ENCODE measurements at places on chromosomes 7 and 10.
A peak's percentile ranks its signal among the peaks of the same experiment; 100 is the strongest.

DNA sequence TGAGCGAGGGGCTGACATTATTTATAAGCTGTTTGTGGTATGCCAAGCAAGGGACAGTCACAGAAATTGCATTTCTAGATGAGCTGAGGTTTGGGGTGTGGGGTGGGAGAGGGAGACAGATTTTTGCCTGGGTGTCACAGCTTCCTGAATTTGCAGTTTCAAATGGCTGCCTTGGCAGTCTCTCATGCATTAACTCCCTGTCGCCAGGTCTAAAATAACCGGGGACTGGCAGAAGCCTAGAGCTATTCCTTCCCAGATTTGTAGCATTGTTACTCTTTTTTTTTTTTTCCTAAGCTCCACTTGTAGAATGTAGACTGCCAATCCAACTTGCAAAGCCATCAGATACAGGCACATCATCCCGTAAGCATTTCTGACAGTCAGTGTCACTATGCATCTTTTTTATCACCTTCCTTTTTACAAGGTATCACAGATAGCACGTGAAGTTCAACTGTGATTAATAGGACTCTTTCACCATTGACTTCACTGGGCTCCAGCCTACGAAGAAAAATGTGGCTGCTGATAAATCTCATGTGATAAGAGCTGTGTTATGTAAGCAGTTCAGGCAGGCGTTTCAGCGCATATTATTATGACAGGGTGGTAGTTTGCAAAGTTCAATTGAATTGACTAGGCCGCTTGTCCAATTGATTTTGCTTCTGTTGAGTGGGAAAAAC lies 130.7 kb upstream of the CELF2 start:
- DNase-seq: no peak

DNA sequence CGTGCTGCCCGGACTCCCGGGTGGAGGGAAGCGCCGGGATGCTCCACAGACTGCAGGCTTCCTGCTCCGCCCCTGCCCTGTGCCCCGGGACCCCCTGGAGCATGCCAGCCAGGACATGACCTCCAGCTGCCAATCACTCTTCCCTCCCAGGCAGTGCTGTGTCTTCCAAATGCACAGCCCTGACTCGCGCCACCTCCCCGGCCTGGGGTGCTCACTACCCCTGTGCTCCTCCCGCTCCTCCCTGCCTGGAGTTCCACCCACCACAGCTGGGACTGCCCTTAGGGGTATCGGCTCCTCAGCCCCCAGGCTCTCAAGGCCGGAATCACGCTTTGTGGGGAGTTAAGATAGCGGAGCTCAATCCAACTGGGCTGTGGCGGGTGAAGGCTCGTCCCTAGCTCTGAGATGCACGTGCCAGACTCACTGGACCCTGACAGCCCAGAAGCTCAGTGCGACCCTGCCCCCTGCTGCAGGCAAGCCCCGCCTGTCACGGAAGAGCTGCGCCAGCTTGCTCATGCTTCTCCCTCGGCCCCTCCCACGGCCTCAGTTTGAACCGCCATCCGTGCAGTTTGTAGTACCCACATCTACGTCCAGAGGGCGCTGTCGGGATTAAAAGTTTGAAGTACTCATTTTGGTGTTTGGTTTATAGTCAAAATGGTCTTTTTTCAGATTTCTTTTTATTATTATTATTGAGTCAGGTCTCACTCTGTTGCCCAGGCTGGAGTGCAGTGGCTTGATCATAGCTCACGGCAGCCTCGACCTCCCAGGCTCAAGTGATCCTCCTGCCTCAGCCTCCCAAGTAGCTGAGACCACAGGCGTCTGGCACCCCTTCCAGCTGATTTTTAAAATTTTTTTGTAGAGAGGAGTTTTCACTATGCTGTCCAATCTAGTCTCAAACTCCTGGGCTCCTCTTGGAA lies 142.5 kb upstream of the TCERG1L start:
- no peak for DNase-seq

GRCh38 chr7:30697719-30698460 lies 15.6 kb upstream of the CRHR2 start:
- DNase-seq: no peak

DNA sequence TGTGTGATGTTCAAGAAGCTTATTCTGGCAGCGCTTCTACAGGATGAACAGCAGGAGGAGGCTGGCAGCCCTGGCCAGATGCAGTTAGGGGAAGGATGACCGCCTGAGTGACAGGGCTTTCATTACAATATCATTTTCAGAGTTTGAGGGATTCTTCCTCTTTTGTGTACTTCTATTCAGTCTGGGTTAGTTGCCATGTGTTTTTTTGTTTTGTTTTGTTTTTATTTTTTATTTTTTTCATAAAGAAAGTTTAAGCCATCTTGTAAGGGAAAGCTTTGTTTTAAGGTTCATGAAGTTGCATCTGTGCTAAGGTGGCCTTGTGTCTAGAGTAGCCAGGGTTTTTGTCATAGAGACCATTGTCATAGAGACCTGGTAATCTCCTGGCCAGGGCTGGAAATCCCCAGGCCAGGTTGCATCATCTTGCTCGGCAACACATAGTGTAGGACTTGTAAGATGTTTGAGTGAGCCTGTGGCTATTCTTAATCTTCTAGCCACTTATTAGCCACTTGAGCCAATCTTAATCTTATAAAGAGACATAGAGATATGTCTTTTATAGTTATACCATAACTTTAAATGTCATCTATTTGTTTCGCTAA lies 230.5 kb upstream of the TMEM229A start:
- no peak for DNase-seq

DNA sequence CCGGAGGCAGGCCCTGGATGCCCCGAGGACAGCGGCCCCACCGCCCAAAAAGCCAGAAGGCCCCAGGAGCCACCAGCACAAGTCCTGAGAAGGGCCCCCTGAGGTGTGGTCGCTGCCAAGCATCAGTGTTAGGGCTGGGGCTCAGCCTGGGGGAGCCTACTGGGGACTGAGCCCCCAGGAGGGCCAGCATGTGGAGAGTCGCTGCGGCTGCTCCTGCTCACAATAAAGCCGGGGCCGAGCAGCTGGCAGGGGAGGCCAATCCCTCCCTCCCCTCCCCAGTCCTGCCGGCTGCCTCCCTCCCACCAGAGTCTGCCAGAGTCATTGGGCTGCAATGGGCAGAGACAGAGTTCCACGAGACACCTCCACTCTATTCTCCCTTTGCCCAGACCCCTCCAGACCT lies 3.1 kb upstream of the ASIC3 start:
- no peak for DNase-seq

GRCh38 chr10:3468919-3469638 lies 296.5 kb upstream of the PITRM1 start:
- no peak for DNase-seq

DNA sequence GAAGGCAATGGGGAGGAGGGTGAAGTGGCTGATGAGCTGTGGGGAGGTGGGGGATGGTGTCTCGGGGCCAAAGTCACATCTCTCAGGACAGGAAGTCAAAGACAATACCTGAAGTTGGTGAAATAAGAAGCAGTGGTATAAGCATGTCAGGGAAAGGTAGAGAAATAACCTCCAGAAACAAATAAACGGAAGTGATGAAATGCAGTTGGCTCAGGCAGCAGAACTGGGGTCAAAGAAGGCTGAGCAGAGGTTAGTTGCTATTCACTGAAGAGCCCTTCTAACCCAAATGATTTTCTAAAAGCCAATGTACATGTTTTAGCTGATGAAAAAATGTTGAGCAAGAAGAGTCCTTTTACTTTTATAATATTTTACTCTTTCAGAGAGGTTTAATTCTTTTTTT lies 78.6 kb upstream of the ADRB1 start:
- no peak for DNase-seq

DNA sequence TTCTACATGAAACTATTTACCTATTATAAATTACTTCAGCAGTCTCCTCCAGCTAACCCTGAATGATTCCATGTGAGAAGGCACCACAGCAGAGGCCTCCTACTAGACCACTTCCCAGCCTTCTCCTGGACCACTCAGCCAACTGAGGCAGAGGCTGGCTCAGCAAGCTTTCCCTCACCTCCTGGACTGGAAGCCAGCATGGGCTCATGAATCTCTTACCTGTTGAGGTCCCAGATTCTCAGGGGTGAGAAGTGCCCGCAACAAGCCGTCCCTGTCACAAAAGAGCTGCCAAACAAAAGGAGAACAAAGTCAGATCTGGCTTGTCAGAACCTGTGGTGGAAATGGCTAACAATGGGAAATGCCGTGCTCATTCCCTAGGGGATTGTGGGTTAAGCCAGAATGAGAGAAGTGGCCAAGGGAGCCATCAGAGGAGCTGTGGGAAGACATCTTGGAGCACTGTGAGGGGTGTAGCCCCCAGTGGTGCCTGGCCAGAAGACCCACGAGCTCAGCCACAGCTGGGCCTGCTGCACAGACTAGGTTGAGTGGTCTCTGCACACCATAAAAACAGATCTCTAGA lies 36.5 kb downstream of the DPCD start:
- DNase-seq: no peak

DNA sequence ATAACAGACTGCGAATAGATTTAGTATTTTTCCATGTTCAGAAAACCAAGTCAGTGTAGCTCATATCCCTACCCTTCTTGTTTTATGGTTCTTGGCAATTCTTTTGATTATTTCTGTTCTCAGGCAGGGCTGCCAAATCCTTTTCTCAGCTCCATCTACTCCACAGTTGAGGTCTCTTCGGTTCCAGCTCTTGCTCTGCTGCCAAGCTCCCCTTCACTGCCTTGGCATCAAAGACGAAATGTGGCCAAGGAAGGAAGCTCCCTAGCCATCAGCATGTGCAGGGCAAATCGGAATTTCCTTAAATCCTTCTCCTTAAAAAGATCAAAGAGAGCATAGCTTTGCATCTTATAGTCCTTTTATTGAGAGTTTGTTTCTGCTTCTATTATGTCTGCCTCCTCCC lies 116.4 kb upstream of the NOBOX start:
- no peak for DNase-seq

- DNase-seq: no peak
Measured at GRCh38 chr10:132443983-132444876, 47.2 kb downstream of the PWWP2B start.

DNA sequence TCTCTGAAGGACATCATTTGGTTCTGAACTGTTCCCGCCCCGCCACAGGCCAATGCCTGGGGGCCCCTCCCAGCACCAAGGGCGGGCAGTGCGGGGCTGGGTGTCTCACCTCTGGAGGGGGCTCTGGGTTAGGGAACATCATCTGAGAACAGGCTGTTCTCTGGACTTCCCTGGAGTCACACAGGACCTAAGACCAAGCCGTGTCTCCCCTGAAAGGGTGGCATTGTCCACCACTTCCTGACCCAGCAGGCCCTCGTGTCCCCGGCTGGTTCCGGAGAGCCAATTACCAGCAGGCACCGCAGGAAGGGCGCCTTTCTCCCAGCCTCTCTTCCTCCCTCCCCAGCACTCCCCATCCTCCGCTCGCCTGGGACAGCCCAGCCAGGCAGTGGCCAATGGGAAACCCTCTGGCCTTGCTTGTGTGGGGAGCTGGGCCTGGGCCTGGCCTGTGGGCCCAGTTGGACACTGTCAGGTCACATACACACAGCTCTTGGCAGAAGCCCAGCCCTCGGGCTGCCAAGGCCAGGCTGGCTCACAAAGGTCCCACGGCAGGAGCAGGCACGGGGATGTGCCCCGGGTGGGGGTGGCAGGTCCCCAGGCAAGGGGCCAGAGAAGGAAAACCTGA lies 119.5 kb downstream of the SPDYE5 start:
- DNase-seq: no peak

DNA sequence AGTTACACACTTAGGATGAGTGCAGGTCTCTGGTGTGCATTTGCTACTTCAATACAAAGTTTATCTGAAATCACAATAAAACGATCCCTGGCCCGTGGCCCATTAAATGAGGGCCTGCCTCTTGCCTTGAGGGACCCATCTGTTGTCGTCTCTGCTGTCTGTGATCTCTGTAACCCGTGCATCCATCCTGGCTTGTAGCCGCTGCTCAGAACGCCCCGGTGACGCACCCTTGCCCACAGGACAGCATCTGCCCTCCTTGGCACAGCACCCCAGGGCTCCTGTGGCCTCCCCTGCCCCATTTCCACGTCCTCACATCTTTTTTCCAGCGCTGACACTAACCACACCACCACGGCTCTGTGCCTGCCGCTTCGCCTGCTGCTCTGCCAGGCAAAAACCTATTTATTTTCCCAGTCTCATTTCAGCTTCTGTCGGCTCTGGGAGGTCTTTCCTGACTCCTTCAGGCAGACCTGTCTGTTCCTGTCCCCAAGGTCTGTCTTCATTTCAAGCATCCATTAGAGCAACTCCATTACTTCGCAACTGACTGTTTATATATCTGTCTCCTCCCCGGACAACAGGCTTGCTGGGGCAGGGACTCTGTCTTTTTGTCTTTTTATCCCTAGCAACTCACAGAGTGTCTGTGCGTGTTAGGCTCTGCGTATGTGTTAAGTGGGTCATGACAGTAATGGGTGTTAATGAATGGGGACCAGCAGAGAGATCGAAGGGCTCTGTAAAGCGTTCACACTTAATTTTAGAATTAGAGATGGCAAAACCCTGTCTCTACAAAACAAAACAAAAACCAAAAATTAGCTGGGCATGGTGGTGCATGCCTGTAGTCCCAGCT lies 16.4 kb downstream of the CARD11 start:
- no peak for DNase-seq

DNA sequence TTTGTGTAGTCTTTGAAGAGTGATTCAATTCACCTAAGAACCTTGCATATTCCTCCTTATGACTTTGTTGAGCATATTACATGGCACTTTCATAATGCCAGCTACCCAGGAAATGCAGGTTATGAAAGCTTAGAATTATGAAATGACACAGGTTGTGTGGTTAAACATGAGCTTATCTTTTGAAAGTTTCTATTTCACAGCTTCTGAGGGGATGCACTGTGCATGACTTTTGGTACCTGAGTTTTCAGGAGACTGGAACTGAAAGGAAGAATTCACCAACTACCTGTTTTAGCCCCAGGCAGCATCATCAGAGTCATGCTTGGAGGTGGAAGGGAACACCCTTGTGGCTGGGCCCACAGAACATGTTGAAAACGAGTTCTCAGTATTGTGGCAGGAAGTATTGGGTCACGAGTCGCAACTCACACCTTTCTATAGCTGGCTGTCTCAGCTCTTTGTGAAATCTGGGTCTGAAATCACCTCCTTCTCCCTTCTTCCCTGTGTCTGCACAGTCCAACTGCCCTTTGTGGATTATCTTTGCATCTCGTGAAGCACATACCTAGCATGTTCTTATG lies 228.2 kb downstream of the PTEN start:
- peak; percentile 28 for DNase-seq

DNA sequence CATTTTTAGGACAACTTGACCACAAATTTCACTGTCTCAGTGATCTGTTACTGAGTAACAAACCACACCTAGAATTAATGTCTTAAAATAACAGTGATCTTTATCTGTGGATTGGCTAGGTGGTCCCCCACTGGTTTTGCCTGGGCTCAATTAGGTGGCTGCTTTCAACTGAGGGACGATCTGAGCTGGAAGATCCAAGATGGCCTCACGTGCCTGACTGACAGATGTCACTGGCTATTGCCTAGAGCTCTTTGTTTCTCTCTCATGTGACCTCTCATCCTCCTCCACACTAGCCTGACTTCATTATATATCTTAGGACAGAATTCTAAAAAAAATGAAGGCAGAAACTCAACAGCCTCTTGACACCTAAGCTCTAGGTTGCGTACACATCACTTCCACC lies 59.7 kb downstream of the HACD1 start:
- no peak for DNase-seq

Data from activated CD8-positive, alpha-beta memory T cell treated with anti-CD3 and anti-CD28 coated beads for 1 hour (primary cell).